ENCODE measurements at places on chromosomes 6 and 20.

DNA sequence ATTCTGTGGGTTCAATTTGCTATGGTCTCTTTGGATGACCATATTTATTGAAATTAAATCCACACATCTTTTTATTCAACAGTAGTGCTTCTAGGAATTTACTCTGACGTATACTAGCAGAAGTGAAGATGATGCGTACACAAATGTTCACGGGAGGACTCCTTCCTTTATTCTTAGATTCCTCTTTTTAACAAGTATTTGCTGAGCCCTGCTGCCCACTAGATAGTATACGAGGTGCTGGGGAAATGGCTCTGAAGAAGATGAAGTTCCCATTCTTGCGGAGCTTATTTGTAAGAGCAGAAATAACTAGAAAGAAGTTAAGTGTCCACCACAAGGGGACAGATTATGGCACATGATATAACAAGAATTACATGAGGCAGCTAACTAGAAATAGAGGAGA is 145.2 kb downstream of the DOK5 start:
- no peak for DNase-seq

DNA sequence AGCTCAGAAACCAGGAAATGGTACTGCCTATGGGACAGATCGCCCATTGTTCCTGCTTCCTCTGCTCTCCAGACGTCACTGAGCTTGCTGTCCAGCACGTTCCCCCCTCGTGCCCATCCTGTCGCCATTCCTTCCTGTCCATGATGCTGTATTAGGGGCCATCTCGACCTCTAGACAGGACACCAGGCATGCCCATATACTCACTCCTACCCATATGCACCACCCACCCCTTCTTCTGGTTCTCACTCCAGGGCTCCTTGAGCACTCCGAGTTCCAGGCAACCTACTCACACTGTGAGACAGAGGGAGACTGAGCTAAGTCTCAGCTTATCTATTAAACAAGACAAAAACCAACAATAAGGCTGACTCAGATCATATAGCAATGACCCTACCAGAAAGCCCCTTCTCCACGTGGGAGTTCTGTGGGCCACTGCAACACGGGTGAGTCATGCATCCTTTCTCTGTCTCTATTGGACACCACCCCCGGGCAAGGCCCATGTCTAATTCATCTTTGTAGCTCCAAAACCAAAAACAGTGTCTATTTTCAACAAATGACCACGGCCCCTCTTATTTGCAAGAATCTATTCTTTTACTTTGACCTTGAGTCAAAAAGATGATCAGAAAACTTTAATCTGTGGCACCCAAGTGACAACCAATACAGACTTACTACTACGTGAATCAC is 65.7 kb downstream of the PSMG4 start:
- DNase-seq: no peak

DNA sequence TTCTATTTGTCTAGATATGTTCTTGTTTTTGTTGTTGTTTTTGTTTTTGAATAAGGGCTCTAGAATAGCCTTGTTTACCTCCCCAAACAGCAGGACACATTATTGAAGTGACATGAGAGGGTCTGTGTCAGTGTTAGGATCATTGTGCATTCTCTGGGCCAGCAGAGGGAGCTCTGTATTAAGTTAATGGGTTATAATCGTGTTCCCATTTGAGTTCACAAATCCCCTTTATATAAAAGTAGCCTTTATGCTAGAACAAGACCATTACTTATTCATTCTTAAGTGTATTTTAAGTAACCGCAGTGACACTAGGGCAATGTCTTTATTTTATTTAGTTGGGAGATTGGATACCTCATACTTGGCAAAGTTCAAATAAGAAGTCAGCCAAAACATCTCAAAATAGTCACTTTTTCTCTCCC is 44.8 kb downstream of the STK4 start:
- peak; percentile 48 for DNase-seq

DNA sequence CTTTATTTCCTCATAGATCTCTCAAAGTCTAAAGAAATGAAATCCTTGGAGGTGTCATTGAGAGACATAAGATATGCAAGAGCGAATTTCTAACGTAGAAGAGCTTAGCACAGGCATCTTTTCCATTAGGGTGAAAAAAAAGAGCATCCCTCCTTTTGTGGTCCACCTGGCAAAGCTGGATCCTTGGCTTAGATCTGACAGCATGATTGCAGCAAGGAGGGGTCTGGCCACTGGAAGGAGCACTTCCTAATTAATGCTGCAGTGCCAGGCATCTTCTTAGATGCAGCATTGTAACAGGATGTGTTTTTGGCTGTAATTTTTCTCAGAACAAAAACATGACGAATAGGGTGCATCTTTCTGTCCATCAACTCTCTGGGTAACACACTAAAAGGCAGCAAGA is 60.1 kb upstream of the TFAP2D start:
- no peak for DNase-seq

DNA sequence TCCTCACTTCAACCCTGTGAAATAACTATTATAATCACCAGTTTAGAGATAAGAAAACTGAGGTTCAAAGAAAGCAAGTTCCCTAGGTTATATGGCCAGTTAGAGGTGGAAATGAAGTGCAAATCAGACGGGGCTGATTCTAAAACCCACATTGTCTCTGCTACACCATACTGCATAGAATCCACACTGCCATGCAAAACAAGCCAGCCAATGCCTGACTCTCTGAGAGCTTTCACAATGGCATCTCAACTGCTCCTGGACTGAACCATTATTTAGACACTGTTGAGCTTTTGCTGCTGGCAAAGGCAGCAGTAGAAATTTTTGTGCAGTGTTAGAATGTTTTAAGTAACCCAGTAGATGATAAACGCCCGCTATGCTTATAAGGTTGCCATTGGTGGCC is 195.2 kb upstream of the CNR1 start:
- DNase-seq: no peak

GRCh38 chr6:158026054-158026900 is 44.6 kb downstream of the SYNJ2 start:
- peak; percentile 89 for DNase-seq

DNA sequence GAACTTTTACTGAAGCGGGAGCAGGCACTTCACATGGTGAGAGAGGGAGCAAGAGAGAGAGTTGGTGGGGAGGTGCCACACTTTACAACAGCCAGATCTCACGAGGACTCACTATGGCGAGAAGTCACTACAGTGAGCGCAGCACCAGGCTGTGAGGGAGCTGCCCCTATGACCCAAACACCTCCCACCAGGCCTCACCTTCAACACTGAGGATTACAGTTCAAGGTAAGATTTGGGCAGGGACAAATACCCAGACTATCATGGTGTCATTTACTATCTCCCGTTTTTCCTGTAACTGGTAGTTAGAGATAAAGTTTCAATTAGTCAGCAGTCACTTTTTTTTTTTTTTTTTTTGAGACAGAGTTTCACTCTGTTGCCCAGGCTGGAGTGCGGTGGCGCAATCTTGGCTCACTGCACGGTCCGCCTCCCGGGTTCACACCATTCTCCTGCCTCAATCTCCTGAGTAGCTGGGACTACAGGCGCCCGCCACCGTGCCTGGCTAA is 7.8 kb downstream of the RBCK1 start:
- DNase-seq: no peak

DNA sequence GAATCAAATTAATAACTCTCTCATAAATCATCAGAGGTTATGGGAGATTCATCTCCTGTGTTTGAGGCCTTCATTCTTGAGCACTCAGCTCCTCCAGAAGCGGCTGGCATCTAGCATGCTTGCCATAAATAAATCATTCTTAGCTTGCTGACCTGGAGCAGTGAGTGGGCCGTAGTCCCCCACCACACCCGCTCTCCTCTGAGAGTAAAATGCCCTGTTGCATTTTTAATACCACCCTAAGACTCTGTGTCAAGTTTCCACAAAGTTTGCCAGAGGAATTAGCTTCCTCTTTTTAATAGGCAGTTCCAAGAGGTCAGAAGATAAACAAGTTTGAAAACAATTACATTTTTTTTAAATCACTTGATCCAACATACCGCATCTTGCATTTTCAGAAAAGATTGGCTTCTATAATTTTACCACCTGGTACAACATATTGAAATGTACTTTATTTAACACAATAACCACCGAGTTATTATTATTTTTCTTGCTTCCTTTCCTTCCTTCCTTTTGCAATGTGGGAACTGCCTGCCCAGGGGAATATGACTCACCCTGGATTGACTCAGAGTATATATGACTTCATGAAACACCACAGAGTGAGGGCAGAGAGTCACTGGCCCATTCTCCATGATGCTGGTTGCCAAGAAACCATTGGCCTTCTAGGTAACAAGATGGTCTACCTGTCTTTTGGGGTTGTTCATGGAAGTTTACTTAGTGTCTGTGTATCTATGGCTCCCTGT is 29.4 kb upstream of the CLIC5 start:
- DNase-seq: no peak

DNA sequence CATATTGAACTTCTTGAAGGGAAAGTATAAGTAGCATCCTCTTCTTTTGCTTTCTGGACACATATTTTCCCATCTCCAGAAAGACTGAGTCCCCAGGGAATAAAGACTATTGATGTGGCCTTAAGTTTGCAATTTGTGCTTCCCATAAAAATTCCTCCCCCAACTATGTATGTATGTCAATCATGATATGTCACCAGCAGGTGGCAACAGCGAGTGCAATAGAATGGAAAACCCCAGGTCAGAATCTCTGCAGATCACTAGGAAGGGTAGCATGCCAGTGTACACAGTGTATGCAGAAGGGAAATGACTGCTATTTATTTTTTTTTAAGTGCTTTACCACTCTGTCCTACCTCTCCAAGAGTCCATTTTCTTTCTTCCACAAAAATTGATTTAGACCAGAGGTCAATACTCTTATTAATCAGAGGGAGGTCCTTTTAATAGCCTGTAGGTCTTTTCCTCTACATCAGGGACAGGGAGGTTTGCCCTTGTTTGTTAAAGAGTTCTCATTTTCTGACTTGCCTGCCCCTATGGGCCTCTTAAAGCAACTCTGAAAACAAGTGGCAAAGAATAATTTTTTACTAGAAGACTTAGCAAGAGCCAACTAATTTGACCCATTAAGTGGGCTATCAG is 61.4 kb downstream of the BMP2 start:
- no peak for DNase-seq

Data from thymus (tissue), 14 donors.